ENCODE measurements at places on chromosomes 7 and 10. TPM values are rescaled to one million over a fixed set of nuclear protein-coding genes. Genes with fewer than 3 reads are reported as not detected.

RBM48 gene
- total RNA-seq = 24.2 TPM

FKBP14 gene
- total RNA-seq = 4.8 TPM

TMEM270 gene
- not detected for total RNA-seq

IFIT2 gene
- 21.6 TPM for total RNA-seq

CDK14 gene
- 1.2 TPM for total RNA-seq

SMKR1 gene
- 2.1 TPM for total RNA-seq

STEAP1B gene
- 0.19 TPM for total RNA-seq

- peaks cover 4% of the 10 kb centered on the region for H3K27me3 ChIP-seq
- peaks cover 9% of the 10 kb centered on the region for H3K4me1 ChIP-seq
- DNase-seq = no peak
- H3K27ac ChIP-seq = no peak overlapping the region
- no peaks in the 10 kb centered on the region for H3K36me3 ChIP-seq
These were observed 18.2 kb downstream of the PRF1 start for GRCh38 chr10:70584366-70584765.

DNA sequence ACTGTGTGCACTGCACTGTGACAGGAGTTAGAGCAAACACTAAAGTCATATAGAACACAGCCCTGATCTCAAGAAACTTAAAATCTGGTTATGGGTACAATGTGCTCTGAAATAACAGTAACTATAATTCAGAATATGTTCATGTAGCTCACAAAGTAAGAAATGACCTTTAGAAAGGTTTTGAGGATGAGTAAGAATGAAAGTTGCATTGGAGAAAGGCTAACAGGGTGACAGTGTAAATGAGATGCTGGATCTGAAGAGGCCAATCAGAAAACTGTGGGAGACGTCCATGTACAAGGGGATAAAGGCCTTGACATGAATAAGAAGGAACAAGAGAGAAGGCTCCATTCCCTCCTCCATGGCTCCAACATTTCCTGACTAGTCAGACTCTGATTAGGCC, 124.7 kb downstream of the GRM3 start:
- no peak overlapping the region for H3K4me3 ChIP-seq
- DNase-seq = no peak
- H3K4me1 ChIP-seq = no peaks in the 10 kb centered on the region
- H3K27ac ChIP-seq = no peak overlapping the region
- H3K27me3 ChIP-seq = no peaks in the 10 kb centered on the region

DNA sequence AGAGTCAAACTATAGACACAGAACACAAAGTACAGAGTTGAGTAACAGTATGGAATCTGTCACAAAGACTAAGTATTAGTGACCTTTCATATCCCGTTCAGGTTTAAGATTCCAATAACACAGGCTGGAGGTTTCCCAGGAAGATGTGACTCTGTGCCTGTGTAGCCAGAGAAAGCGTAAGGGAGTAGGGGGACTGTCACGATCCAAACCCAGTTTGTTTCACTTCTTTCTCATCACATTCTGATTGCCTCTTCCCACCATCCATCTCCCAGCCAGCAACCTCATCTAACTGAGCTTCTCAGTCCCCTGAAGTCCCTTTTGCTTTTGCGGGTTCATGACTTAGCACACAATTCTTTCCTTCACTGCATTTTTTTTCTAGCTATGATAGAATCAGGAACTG, 76.4 kb upstream of the NPVF start:
- no peaks in the 10 kb centered on the region for H3K4me1 ChIP-seq
- no peak overlapping the region for H3K4me3 ChIP-seq
- H3K27me3 ChIP-seq = peaks cover 18% of the 10 kb centered on the region
- H3K27ac ChIP-seq = no peak overlapping the region

- H3K36me3 ChIP-seq = no peaks in the 10 kb centered on the region
- H3K27ac ChIP-seq = no peak overlapping the region
- H3K4me3 ChIP-seq = no peak overlapping the region
- H3K4me1 ChIP-seq = no peaks in the 10 kb centered on the region
- DNase-seq = no peak
These were observed 196.8 kb upstream of the PDE1C start for GRCh38 chr7:32266932-32267475.

- no peak overlapping the region for H3K27ac ChIP-seq
These were observed 116.8 kb upstream of the PRSS1 start for GRCh38 chr7:142632271-142633134.

DNA sequence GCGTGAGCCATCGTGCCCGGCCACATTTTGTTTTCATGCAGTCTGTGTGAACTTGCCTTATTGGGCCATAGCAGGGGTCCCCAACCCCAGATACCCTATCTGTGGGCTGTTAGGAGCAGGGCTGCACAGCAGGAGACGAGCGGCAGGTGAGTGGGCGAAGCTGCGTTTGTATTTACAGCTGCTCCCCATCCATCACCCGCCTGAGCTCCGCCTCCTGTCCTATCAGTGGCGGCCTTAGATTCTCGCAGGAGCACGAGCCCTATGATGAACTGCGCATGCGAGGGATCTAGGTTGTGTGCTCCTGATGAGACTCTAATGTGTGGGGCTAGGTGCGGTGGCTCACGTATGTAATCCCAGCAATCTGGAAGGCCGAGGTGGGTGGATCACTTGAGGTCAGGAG, 293.9 kb downstream of the CAMK1D start:
- no peak overlapping the region for H3K4me3 ChIP-seq
- H3K4me1 ChIP-seq = peaks cover 14% of the 10 kb centered on the region
- DNase-seq = no peak
- no peaks in the 10 kb centered on the region for H3K27me3 ChIP-seq

- peaks cover 11% of the 10 kb centered on the region for H3K4me1 ChIP-seq
- H3K27ac ChIP-seq = no peak overlapping the region
- peaks cover 25% of the 10 kb centered on the region for H3K36me3 ChIP-seq
- DNase-seq = no peak
- no peak overlapping the region for H3K4me3 ChIP-seq
These were observed 59.0 kb downstream of the CCDC6 start for GRCh38 chr10:59847326-59847725.

DNA sequence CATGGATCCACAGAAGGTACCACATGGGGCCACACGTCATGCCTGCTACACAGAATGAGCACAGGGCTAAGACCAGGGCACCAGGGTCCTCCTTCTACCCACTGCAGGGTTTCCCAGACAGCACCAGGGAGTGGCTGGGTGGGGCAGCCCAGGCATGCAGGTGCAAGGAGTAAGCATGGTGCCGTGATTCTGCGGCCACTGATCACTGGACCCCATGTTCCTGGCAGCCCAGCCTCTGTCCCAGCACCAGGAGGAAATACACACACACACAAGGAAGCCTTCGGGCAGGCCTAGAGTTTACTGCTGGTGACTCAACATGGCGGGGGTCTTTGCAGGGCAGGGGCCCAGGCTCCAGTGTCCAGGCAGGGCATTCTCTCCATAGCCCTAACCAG, 13.9 kb downstream of the ATP6V1F start:
- no peak overlapping the region for H3K27ac ChIP-seq
- H3K4me1 ChIP-seq = peaks cover 7% of the 10 kb centered on the region
- no peak overlapping the region for H3K4me3 ChIP-seq
- H3K27me3 ChIP-seq = peaks cover 11% of the 10 kb centered on the region
- peak; percentile 24 for DNase-seq

- H3K27me3 ChIP-seq = peaks cover 65% of the 10 kb centered on the region
- DNase-seq = no peak
- H3K27ac ChIP-seq = no peak overlapping the region
- H3K4me1 ChIP-seq = peaks cover 3% of the 10 kb centered on the region
These were observed 830 bp downstream of the MET start for GRCh38 chr7:116672596-116673456.

DNA sequence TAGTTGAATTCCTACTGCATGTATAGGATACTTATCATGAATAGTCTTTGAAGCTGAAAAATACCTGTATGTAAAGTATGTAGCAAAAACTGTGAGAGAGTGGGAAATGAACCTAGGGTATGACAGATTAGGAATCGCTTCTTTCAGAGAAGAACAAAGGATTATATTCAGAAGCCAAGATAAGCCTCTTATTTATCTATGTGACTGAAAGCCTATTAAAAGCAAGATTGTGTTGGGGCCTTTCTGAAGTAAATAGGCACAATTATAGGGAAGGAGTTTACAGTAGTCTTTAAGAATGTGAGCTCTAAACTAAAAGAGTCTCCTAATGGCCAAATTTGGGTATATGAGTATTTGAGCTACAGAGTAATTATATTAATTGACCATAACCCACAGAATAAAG, 102.1 kb downstream of the MTERF1 start:
- no peaks in the 10 kb centered on the region for H3K4me1 ChIP-seq
- H3K27ac ChIP-seq = no peak overlapping the region
- no peaks in the 10 kb centered on the region for H3K36me3 ChIP-seq
